Bladder microvascular endothelial cell (primary cell): ENCODE measurements at places on chromosomes 3 and 15. TPM values are rescaled to one million over a fixed set of nuclear protein-coding genes. Genes with fewer than 3 reads are reported as not detected.

The TMCO5A gene
- not detected in 2 replicates for total RNA-seq

The PRC1 gene
- 119 and 178 TPM in 2 replicates for total RNA-seq

The WNT5A gene
- 0.97 and 3.7 TPM in 2 replicates for total RNA-seq

The HAUS2 gene
- 24.4 and 25.7 TPM in 2 replicates for total RNA-seq

The RASSF1 gene
- 17.0 and 29.3 TPM in 2 replicates for total RNA-seq

The FOXB1 gene
- not detected in 2 replicates for total RNA-seq

The C3orf85 gene
- total RNA-seq: not detected in 2 replicates

The CLRN1 gene
- not detected in 2 replicates for total RNA-seq

The ARL13B gene
- total RNA-seq: 6.0 and 12.7 TPM in 2 replicates

The CHST13 gene
- total RNA-seq: not detected in 2 replicates

The CD96 gene
- not detected in 2 replicates for total RNA-seq

The CRELD1 gene
- 18.6 and 72.6 TPM in 2 replicates for total RNA-seq

The CSPG4 gene
- 1.1 and 4.7 TPM in 2 replicates for total RNA-seq

The GATA2 gene
- total RNA-seq: 10.4 and 12.6 TPM in 2 replicates

The HIGD2B gene
- 0.16 TPM in 1 of 2 replicates, not detected in the other for total RNA-seq

The KNG1 gene
- total RNA-seq: not detected in 2 replicates

The LARP6 gene
- 7.1 and 12.6 TPM in 2 replicates for total RNA-seq

The TTLL13 gene
- total RNA-seq: 0.06 TPM in 1 of 2 replicates, not detected in the other
